ENCODE measurements at places on chromosomes 1 and 21. TPM values are rescaled to one million over a fixed set of nuclear protein-coding genes. Genes with fewer than 3 reads are reported as not detected.

The NENF gene
- 63.0 TPM for total RNA-seq

The AKR1A1 gene
- 147 TPM for total RNA-seq

The RCSD1 gene
- total RNA-seq = 18.3 TPM

The CLCNKB gene
- total RNA-seq = 60.6 TPM

The SLC2A5 gene
- total RNA-seq = 6.4 TPM

- DNase-seq = no peak
- H3K27me3 ChIP-seq = no peaks in the 10 kb centered on the region
- H3K27ac ChIP-seq = no peak overlapping the region
- H3K36me3 ChIP-seq = peaks cover 3% of the 10 kb centered on the region
These were observed 2.7 kb upstream of the DMAP1 start for GRCh38 chr1:44210595-44210994.

- no peaks in the 10 kb centered on the region for H3K27me3 ChIP-seq
- H3K4me1 ChIP-seq = no peaks in the 10 kb centered on the region
These were observed 101.5 kb upstream of the COL24A1 start for GRCh38 chr1:86258101-86258500.

GRCh38 chr1:8078176-8078671, 52.1 kb upstream of the ERRFI1 start:
- H3K27me3 ChIP-seq = no peaks in the 10 kb centered on the region
- peak overlapping the region; percentile 40 for H3K27ac ChIP-seq
- H3K36me3 ChIP-seq = no peaks in the 10 kb centered on the region
- DNase-seq = no peak

DNA sequence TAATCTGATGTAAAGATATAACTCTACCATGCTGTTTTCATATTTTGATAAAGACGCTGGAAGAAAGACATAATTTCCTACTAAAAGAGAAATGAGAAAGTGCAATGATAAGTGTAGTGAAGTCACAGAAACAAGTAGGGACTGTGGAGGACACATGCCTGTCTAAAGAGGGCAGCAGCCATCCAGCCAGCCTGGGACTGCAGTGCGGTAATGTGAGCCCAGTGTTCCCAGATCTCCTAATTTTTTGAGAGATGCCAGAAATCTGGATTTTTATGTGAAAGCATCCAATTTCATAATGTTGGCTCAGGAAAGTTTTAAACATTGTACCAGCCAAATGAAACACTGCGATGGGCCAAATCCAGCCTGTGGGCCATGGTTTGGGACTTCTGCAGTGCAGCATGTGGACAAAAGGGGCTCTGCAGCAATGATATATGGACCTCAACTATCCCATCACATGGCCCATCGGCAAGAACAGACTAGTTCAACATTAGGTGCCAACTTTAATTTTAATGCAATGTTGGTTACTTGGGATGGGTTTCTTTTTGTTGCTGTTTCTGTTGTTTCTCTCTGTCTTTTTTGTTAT, 329.5 kb downstream of the LTN1 start:
- no peaks in the 10 kb centered on the region for H3K27me3 ChIP-seq
- no peak for DNase-seq
- no peaks in the 10 kb centered on the region for H3K4me1 ChIP-seq
- no peak overlapping the region for H3K27ac ChIP-seq
- no peaks in the 10 kb centered on the region for H3K36me3 ChIP-seq

DNA sequence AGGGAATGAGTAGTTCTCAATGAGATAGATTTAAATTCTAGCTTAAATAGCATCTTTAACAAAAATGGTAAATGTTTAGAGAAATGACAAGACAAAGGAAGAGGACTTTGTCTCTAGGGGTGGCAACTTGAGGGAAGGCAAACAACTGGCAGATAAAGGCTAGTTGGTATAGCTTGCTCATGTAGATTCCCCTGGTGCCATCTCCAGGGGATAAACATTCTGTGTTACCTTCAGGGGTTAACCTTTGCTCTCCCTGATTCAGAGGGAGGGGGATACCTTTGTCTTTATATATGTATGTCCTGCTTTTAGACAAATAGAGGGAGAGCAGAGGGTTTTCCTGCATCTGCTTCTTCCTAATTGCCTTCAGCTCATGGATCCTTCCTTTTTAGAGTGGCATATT, 153.7 kb upstream of the L1TD1 start:
- H3K27ac ChIP-seq = no peak overlapping the region
- H3K4me1 ChIP-seq = no peaks in the 10 kb centered on the region
- H3K27me3 ChIP-seq = no peaks in the 10 kb centered on the region
- peaks cover 2% of the 10 kb centered on the region for H3K36me3 ChIP-seq
- no peak overlapping the region for H3K4me3 ChIP-seq
- DNase-seq = no peak

DNA sequence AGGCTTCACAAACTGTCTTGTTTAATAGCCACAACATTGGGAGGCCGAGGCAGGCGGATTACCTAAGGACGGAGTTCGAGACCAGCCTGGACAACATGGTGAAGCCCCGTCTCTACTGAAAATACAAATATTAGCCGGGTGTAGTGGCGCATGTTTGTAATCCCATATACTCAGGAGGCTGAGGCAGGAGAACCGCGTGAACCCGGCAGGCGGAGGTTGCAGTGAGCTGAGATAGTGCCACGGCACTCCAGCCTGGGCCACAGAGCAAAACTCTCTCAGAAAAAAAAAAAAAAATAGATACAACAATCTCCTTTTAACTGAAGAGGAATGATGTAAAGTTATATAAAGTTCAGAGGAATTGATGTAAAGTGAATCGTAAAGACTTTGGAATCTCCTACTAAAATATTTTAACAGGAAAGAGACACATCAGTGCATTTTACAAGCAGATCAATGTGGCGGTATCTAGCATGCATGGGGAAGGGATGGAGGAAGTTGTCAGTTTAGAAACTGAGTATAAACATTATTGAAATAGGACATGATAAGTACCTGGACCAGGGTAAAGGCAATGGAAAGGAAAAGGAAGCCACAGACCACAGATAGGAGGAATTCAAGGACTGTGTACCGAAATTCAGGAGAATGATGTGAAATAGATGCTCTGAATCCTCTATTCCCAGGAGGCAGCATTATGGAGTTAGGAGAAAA, 41.5 kb downstream of the PTPRC start:
- no peak for DNase-seq
- no peaks in the 10 kb centered on the region for H3K4me1 ChIP-seq
- no peak overlapping the region for H3K4me3 ChIP-seq

- no peak overlapping the region for H3K27ac ChIP-seq
- no peak for DNase-seq
- H3K36me3 ChIP-seq = no peaks in the 10 kb centered on the region
These were observed 1.1 kb downstream of the TFF2 start for GRCh38 chr21:42349420-42350317.

DNA sequence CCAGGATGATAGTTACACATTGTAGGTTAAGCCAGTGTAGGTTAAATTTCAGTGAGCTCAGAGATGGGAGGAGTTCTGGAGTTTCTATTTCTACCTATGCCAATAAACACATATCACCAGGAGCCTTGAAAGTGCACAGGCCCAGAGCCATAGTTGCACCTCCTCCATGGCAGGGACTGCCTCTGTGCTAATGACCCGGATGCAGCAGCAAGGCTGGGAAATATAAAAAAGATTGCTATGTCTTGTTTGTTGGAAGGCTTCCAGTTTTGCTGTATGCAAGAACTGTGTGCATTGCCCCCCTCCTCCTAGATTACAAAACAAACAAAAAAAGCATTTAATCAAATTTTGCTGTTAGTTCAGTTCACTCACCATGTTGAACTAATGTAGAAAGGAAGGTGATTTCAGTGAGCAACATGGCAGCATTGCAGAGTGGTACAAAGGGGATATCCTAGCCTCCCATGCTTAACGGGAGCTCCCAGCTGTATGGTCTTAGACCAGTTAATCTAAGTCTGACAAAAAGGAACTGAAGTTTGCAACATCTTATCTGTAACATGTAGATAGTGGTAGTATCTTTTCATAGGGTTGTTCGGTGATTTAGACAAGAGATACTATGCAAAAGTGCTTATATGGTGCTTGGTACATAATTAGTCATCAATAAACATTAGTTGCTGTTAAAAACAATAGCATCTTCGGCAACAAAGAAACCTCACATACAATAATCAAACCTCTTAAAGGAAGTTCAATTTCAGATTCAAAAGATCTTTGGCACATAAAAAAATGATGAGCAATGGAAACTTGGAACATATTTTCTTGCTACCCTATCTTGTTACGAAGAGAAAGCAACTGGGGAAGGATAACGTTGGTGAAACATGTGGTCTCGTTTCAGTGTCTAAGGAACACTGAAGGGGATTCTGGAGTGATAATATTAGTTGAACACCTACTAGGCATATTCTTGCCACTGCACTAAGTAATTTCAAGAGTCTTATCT, 309.5 kb downstream of the ASTN1 start:
- no peaks in the 10 kb centered on the region for H3K36me3 ChIP-seq
- no peak overlapping the region for H3K4me3 ChIP-seq
- no peak for DNase-seq
- no peaks in the 10 kb centered on the region for H3K27me3 ChIP-seq
- H3K4me1 ChIP-seq = no peaks in the 10 kb centered on the region

- H3K27me3 ChIP-seq = no peaks in the 10 kb centered on the region
- DNase-seq = no peak
- no peak overlapping the region for H3K27ac ChIP-seq
- no peaks in the 10 kb centered on the region for H3K36me3 ChIP-seq
These were observed 53.3 kb downstream of the TOR1AIP2 start for GRCh38 chr1:179824265-179824664.

- no peaks in the 10 kb centered on the region for H3K27me3 ChIP-seq
- no peaks in the 10 kb centered on the region for H3K4me1 ChIP-seq
- H3K36me3 ChIP-seq = no peaks in the 10 kb centered on the region
- no peak overlapping the region for H3K27ac ChIP-seq
These were observed 4.9 kb upstream of the GJB5 start for GRCh38 chr1:34749992-34750391.
